ENCODE measurements at places on chromosomes 3 and 15.

GRCh38 chr3:31203960-31204795 lies 309.7 kb upstream of the GADL1 start:
- no peak for DNase-seq

DNA sequence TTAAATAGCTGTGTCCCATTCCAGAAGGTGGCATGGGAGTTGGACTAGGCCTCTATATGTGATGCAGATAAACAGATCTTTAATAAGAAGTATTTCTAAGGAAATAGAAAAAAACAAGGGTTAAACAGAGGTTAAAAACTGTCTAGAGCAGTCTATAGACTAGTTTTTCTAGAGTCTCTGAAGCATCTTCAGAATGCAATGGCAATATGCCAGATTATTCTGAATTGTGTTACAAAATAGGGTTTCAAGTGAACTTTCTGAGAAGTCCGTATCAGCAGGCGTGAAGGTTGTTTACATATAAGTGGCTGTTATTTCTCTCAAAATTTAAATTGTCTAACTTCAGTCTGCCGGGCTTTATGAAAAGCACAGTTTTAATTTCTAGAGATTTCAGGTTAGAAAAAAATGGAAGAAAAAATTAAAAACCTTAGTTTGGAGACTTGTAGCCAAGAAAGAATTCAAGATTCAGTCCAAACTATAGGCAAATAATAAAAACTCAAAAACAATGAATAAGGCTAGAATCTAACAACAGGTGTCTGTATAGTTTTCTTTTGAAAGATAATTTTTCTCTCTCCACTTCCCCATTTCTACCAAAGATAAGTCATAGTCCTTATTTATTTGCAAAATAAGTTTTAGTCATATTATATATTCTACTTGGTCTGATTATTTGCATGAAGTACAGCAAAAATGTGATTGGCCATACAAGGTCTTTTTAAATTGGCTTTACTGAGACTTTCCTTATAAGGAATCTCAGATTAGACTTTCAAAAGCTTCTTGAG lies 55.2 kb downstream of the OSTN start:
- DNase-seq, result no peak

DNA sequence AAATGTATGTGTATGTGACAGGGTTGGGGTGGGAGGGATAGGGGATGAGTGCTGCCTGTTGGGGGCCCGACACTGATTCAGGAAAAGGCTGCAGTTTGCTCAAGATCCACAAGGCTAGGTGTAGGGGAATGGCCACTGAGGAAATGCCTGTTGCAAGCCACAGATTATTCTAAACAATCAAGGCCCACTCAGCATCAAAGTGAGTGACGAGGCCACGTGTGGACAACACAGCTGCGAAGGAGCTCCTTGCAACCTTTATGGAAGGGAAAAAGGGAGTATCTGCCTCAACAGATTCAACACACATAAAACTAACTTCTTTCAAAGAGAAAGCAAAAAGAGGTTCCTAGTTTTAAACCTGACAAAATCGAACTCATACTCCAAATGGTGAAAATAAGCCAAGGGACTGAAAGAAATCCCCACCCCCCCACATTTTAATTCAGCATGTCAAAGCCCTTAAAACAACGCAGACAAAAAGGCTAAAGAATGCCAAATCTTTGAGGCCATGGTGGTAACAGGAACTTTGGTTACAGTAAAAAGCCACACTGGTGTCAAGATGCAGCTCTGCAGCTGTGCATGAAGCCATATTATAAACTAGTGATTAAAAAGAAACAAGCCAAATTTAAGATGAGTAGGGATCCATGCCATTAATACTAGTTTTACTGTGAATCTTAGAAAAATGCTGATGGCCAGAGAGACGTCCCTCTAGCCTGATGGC lies 3.6 kb downstream of the POLG start:
- no peak for DNase-seq

DNA sequence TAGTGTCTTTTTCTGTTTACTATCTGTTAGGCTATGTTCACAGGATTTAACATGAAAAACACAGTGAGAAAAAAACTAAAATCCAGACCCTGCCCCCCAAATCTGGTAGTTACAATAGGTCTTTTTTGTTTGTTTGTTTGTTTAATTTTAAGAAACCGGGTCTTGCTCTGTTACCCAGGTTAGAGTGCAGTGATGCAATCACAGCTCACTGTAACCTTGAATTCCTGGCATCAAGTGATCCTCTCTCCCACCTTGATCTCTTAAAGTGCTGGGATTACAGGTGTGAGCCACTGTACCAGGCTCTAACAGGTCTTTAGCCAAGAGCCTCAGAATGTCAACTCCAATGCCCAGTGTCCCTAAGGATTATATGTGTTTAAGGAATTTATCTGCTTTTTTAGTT lies 88.0 kb upstream of the GOLIM4 start:
- no peak for DNase-seq

- no peak for DNase-seq
Measured at GRCh38 chr3:53740956-53741355, 105.3 kb downstream of the CHDH start.

GRCh38 chr3:186247821-186248814 lies 113.9 kb downstream of the DGKG start:
- DNase-seq, result no peak

DNA sequence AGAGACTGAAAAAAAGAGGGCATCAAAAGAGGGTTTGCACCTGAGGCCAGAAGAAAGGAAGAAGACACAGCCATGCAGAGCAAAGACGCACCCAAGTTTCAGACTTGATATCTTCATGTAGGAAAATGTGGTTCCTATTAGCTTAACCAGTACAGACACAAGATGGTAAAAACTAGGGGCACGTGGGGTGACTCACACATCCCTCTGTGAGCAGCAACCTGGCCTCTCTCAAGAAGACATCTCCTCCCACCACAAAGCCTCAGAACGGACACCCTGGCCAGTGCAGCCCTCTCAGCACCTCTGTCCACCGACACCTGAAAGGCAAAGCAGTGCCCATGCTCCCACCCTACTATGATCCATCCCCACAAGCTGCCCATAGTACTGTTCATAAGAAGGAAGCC lies 33.3 kb downstream of the GLB1 start:
- DNase-seq, result no peak

GRCh38 chr3:114929971-114930732 lies 216.9 kb downstream of the ZBTB20 start:
- DNase-seq, result no peak

DNA sequence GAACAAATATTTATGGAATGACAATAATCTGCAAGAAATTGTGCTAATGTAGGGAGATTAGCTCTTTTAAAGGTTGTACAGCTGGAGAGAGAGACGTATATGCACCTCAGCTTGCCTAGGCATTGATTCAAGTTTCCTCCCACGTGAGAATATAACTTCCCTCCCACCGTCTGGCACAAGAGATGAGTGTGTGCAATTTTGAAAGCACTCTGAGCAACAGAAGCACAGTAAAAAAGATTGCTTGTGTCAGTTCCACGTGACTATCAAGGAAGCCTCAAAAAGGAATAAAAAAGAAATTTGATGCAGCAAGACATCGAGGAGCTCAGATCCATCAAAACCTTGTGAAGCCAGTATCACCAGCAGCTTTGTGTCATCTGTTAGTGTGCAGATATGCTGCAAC lies 435.3 kb downstream of the TUSC7 start:
- DNase-seq, result no peak

DNA sequence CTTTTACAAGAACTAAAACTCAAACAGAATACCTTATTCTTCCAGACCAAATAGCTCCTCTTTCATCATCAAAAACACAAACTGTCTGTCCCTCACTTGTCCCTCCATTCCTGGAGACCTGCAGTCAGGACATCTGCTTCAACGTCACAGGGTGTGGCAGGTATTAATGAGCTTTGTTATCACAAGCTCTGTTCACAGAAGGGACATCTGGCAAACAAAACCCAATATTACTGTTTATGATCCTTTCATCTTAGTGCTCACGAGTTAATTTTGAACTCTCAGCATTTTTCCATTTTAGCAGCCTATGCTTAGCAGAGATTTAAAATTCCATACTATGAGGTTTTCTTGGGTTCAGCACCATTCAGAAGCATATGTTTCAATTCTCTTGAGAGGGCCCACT lies 32.9 kb downstream of the AP3S2 start:
- DNase-seq, result peak; percentile 38

DNA sequence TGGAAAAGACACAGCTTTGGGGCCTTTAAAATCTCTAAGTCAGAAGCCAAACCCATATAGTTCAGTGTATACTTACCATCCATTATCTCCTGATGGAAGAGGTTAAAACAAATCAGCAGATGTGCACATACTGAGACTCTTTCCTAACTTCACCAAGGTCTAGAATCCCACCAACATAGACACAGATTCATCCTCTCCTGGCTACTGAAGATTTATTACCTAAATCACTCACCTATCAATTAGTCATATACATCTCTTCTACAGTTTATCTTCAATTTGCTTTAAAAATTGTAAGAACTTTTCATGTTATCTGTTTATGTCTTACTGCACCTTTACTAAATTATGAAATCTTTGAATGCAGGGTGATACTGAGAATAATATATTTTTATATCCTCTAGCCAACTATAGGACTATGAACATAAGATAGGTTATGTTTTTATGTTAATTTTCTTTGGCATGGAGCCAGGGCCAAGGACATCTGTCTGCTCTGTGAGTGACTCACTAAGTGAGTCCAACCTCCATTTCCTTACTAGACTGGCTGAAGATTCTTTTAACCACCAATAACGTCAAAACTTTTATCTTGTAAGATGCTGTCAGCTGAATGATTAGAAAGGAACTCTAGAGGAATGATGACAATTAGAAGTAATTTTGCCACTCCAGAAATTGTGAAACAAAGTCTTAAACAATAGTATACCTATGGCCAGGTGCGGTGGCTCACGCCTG lies 397.6 kb downstream of the FOXP1 start:
- DNase-seq, result peak; percentile 18

- DNase-seq, result no peak
Measured at GRCh38 chr3:172312001-172312400, 136.3 kb downstream of the GHSR start.

DNA sequence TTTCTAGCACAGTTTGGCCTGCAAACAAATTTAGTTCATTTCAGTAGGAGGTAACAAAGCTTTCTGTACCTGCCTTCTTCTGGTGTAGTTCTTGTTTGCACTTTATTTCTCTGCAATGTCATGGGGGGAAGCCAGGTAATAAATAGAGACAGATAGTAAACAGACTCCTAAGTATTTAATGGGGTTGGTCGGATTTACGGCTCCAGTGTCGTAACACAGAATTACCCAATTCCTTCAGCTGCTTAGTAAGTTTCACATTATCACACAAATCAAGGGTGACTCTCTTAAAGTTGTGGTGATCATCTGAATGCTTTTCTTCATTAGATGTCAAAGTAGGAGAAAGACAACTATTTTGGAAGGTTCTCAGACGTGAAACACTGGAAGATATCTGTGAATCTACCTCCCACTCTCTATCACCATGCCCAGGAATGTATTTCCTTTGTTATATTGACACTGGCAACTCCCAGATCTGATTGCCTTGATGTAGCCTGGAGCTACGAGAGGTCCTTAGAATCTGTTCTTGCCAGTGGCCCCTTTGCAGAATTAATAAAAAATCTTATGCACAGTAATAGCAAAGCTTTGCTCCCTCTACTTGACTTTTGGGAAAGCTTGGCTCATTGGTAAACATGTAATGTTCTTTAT lies 25.0 kb upstream of the TMC3 start:
- no peak for DNase-seq

DNA sequence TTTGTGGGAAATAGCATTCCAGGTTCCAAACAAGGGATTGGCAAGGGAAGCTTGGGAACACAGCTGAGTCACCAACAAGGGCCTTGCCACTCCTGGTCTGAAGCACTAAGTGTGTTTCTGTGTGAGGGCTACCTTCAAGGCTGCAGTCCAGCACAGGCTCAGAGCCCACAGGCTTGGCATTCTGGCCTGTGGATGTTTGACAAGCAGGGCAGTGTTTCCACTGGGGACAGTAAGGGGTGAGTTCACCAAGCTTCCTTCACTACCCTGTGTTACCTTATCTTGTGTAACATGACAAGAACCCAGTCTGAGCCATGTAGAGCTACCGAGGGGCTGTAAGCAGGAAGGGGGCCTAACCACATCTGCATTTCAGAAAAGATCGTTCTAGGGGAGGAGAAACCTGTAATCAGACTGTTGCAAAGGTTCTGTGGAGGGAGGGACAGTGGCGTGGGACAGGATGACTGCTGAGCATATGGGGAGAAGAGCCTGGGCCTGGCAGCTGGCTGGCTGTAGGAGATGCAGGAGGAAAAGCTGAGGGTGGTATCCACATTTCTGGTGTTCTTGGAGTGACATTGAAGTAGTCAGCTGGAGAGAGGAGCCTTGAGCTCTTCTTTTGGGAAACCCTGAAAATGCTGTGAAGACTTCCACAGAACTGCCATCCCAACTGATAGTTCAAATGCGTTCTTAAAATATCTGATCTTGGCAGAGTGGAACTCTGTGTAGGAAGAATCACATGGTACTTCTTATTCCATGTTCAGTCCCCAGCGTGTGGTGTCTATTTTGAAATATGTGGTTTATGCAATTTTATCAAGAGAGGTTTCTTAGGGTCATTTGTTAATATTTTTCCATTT lies 61.3 kb downstream of the CTDSPL start:
- no peak for DNase-seq

GRCh38 chr3:1330107-1330506 lies 237.3 kb downstream of the CNTN6 start:
- no peak for DNase-seq

GRCh38 chr3:38133209-38133556 lies 3.7 kb downstream of the ACAA1 start:
- no peak for DNase-seq

- no peak for DNase-seq
Measured at GRCh38 chr3:33061782-33062181, 35.2 kb downstream of the GLB1 start.

DNA sequence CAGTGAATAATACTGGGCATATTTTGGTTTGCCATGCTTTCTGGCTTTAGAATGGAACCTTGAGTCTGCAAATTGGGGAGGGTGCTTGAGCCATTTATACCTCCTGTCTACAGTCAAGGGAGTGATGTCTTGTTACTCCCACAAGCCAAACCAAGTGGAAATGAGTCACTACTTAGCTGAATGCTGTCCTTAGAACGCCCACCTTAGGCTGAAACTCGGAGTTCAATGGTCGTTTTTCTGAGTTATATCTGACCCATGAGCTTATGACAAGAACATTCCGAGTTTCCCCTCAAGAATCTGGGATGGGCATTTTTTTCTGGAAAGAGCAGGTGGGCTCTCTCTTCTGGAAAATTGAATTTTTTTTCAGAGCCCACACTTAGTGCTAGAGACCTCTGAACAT lies 17.4 kb upstream of the CLDN18 start:
- DNase-seq, result no peak

DNA sequence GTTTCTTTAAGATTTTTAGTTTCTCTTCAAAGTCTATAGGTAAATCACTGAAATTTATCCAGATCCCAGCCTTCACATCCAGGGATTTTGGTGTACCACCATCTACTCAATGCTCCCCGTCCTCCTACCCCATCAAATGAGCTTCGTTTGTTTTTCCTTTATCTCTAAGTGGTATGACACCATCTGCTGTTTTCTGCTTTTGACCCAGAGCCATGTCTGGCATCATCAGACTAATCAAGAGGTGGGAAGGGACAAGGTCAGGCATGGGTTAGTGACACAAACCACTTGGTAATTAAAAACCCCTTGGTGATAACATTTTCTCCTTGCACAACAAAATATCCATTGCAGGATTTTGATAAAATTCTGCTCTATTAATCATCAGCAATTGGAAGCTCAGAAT lies 92.7 kb upstream of the GOLGA8J start:
- DNase-seq, result no peak
